ENCODE measurements at places on chromosomes 1 and 21.

DNA sequence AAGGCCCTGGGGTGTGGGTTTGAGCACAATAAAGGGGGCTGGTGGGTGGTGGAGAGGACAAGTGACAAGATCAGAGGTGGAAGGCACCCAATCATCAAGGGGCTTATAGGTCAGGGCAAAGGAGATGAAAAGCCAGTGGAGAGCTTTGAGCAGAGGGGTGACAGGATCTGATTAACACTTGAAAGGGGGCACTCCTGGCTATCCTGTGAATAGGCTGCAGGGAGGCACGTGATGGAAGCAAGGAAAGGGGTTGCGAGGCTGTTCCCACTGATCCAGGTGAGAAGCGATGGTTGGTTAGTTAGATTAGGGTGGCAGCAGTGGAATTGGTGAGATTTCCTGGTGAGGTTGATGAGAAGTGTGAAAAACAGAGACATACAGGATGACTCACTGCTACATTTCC is 80.6 kb downstream of the WLS start:
- no peak for DNase-seq

- DNase-seq = no peak
Observed at GRCh38 chr1:222586842-222587241, 2.9 kb downstream of the TAF1A start.

DNA sequence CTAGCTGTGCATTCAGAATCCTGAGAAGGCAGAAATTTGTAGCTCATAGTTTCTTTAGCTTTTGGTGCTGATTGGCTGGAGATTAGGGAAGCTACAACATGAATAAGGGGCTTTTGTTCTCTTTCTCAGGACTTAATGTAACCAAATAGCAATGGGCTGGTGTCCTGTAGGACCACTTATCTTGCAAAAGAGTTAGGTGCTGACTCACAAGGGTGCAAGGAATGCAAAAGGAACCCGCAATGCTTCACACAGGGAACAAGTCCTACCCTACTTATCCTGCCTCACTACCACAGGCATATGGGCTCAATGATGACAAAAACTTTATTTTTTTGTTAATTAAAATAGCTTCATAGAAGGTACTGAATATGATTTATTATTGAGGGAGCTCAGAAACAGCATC is 541.5 kb downstream of the AMY1C start:
- DNase-seq = no peak

DNA sequence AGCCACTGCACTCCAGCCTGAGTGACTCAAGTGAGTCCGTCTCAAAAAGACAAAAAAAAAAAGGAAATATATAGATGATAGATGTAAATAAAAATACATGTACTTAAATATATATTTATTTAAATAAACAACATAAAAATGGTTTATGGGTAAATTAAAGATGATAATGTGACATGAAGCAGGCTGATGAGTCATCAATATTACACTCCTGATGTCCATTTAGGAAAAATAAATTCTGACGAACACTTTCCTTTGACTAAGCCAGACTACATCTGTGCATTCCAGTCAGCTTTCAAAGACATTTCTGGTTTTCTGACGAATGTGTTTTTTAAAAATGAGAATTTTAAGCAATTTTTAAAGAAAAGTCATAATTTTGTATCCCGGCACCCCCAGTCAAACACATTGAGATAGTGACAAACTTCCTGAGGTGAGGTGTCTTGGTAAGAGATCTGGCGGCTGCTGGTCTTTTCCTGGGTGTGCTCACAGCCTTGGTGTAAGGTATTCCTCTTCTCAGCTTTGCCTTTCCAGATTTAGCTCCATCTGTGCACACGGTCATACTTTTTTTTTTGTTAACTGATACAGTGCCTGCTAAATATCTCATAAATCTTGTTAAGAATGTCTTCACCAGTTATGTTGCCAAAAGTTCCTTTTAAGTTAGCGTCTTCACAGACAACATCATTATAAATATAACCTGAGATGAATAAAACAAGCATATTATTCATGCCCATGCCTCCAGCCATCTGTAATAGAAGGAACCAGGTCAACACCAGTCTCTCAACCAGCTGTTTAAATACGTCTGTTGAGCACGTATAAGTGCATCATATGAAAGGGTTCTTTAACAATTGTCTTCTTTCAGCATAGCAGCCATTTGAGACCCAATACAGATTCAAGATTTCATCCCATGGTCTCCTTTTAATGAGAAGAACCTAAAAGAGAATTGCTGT is 214.5 kb upstream of the PLD5 start:
- DNase-seq = no peak

- DNase-seq = no peak
Observed at GRCh38 chr1:3107201-3107600, 38.2 kb downstream of the PRDM16 start.

GRCh38 chr1:204558467-204558866 is 42.3 kb downstream of the MDM4 start:
- DNase-seq = no peak

All from ecto neural progenitor cell (in vitro differentiated cells).